ENCODE measurements at places on chromosomes 5 and 9.

- no peak for DNase-seq
Measured at GRCh38 chr5:104909803-104910202, 1347.2 kb upstream of the NUDT12 start.

- DNase-seq: no peak
Measured at GRCh38 chr9:131272212-131272611, 4.1 kb downstream of the FAM78A start.

- no peak for DNase-seq
Measured at GRCh38 chr5:1445313-1445688, at the start of gene SLC6A3. Gene SLC6A3, minus strand, starts transcription at chr5:1445440. Its CDS starts 2,243 bp downstream, at chr5:1443197.

DNA sequence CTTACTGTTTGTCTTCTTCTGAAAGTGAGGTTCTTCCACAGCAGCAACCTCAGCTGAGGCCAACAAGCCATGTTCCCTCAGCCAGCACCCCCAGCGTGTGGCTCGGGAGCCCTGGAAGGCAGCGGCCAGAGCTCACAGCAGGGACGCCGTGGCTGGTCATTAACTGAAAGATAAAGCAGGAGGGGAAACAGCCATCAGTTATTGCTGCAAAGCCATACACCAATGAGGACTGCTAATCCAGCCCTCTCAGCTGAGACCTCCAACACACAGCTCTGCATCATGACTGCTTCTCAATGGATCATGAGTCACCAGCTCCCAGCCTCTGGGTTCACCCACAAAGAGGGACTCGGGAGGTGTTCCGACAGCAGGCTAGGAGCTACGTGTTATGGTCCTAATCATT, 24.3 kb downstream of the ABCA1 start:
- peak; percentile 73 for DNase-seq

DNA sequence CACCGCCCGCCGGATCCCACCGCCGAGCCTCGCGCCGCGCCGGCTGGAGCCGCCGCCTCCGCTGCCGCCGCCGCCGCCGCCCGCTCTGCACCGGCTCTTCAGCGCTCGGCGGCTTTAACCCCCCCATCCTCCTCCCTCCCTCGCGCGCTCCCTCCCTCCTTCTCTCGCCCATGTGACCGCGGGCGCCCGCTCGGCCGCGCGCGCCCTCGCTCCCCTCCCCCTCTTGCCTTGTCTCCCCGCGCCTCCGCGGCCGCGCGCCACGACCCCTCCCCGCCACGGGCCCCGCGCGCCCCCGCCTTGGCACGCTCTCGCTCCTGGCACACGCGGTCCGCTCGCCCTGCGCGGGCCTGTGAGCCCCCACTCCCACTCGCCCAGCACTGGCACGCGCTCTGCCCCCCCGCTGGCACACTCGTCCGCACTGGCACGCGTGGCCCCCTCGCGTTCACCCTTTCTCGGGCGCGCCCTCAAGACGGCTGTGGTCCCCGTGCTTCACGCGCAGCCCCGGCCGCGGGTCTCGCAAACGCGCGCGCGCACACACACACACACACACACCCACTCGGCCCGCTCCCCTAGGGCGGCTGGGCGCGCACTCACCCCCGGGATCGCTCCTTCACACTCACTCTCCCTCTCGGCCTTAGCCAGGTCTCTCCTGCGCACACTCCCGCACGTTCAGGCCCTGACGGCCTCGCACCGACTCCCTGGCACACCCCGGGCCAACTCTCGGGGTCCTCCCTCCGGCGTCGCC, at the start of gene CNTFR:
CNTFR (minus strand) TSS at position 89 of the 745 bp plus-strand sequence. CDS start 20,743 bp downstream, outside the sequence.
- no peak for DNase-seq

- no peak for DNase-seq
Measured at GRCh38 chr9:77705636-77706035, 57.5 kb upstream of the GNA14 start.

GRCh38 chr5:66415208-66415607, 181.0 kb upstream of the MAST4 start:
- peak; percentile 15 for DNase-seq

- no peak for DNase-seq
Measured at GRCh38 chr5:77218263-77218662, 7.8 kb downstream of the PDE8B start.

- DNase-seq: peak; percentile 94
Measured at GRCh38 chr9:104586496-104587180, 12.6 kb downstream of the OR13C5 start.
